ENCODE measurements at places on chromosomes 4 and X. TPM values are rescaled to one million over a fixed set of nuclear protein-coding genes. Genes with fewer than 3 reads are reported as not detected.

Gene APLN
- 0.32 TPM for polyA plus RNA-seq

Gene MSANTD1
- 1.0 TPM for polyA plus RNA-seq

Gene ARR3
- polyA plus RNA-seq, result 0.02 TPM

DNA sequence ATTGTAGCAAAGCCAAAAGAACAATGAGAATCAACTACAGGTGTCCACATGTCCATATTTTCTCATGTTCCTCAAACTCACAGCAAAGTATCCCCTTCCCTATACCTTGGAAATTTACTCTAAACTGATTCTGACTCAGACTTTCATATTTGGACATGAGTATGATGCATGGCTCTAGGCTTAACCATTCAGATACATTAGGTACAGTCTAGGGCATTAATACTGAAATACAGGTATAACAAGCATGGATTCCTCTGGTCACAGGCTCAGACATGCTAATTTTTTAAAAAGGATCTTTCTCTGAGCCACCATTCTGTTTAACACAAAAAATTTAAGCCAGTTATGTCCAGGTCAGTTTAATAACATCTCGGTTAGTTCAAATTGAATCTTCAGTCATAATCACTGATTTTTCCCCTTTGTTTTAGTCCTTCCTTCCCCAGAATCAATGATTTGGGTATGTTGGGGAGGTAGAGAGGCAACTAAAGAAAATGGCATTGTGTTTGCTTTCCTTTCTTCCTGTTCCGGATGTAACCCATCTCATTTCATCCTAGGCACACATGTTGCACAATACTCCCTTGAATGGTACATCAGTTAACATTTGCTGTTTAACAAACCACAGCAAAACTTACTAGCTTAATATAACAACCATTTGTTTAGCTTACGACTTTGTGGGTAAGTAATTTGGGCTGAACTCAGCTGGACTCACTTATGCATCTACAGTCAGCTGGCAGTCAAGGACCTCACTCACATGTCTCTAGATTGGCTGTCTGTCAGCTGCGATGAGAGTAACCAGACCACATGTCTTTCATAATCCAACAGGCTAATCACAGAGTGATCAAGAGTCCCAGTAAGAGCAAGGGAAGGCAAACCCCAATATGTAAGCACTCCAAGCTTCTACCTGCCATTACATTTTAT is 75.3 kb upstream of the GRIA3 start:
- DNase-seq, result no peak

DNA sequence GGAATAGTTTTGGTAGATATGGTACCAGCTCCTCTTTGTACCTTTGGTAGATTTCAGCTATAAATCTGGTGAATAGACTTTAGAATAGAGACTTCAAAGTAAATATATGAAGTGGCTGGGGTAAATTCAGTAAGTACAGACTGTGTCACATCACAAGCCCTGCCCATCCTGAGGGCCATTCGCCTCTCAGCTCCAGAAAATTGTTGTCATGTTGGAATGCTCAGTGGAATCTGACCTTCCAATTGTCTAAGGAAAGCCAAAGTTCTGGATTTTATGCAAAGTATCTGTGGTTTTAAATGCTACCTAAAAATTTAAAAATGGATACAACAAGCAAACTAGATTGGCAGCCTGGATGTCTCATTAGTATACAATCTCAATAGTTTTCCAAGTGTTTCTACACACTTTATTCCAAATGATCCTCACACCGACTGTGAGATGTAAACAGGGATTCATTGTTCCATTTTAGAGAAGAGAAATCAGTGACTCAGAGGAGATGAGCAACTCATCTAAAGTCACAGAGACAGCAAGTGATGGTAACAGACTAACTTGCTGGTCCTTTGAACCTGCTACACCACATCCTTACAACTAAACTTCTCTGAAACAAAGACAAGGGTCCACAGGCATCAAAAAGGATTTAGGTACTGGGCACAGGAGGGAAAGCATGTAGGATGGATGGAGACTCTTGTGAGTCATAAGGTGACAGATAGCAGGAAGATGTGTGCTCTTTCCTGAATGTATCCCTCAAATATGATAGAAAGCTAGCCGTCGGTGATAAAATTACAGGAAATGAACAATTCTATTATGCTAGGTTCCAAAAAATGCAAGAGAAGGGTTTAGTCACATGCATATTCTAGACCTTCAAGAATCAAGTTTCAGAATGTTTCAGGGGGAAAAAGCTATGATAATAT is 127.3 kb downstream of the ATP10D start:
- DNase-seq, result no peak

GRCh38 chrX:8201896-8202331 is 30.8 kb upstream of the VCX2 start:
- DNase-seq, result no peak

DNA sequence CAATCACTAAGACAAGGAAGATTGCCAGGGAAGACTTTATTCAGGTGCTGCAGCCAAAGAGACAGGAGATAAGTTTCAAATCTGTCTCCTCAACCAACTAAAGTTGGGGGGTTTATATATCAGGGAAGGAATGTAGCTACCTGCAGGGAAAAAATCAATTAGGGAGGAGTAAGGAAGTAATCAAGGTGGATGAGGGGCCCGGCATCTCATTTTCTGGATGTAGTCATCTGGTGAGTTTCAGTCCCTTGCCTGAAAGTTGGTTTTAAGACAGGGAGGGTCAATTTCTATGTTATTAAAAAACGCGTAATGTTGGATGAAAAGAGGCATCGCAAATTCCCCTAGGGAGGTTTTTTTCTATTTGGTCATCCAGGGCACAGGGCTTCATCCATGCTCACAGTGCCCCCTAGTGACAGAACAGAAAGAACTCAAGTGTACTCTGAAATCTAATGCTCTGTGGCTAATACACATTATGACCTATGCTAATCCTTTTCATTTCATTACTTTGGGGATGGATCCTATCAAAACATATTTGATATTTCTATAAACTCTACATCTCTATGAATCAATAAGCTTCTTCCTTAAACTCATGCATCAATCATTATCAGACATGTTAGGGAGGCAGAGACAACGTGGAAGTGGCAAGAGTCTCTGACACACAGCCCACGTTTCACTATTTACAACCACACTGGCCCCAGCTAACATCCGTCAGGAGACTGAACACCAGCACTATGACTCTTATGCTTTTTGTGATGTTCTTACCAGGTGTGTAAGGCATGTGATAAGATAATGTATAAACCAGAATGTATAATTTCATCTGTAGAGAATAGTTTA is 1577.0 kb upstream of the TENM3 start:
- DNase-seq, result no peak

GRCh38 chr4:54669831-54670230 is 12.1 kb downstream of the KIT start:
- DNase-seq, result no peak

DNA sequence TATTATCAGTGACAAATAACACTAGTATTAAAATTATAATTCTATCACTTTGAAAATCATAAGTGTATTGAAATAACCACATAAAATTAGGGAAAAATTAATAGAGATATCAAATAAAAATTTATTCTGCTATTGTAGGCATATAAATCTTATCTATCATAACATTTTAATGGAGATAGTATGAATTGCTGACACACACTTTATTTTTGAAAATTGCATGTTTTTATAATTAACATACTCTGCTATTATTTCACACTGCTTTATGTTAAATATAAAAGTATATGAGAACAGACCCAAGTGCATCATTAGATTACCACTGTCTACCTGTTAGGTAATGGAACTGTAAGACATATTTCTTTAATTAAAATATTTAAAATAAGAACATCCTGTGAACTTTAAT is 2150.2 kb downstream of the ARAP2 start:
- no peak for DNase-seq

GRCh38 chrX:40082447-40083119 is 15.2 kb downstream of the BCOR start:
- no peak for DNase-seq
